ENCODE measurements at places on chromosomes 12 and 14.

- H3K4me3 ChIP-seq, result no peak overlapping the region
- DNase-seq, result no peak
- no peak overlapping the region for H3K27ac ChIP-seq
- no peaks in the 10 kb centered on the region for H3K27me3 ChIP-seq
Observed at GRCh38 chr14:100088226-100088625, 23.0 kb downstream of the EVL start.

DNA sequence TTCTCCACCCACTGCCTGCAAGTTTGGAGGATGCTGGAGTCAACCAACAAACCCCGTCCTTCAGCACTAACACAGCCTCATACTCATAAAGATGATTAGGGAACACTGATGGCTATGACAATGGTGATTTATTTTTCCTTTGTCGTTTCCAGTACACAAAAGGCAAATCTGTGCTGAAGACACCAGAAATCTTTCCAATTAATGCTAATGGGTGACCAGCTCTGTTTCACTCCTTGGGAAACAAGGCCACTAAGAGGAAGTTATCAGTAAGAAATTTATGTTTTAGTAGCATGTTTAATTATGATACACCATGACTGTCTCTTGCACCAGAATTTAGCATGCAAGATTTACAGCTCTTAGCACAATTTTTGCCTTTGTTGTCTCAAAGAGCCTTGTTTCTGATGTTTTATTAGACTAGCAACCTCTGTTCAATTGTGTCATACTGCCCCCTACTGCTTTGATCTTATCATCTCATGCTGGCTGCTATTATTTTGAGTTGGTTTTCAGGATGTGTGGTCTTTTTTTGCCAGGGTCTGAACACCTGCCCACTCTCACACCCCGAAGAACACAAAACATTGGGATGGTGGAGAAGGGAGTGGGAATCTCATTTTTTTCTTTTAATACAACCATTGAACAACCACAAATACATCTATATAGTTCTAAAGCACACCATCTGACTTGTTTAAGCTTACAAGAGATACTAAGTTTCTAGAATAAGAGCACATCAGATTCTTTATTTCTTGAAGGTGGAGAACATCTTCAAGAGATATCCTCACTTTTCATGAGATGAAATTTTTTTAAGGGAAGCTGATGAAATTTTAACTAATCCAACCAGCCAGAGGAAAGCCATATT, 160.9 kb downstream of the SPTSSA start:
- H3K36me3 ChIP-seq, result no peaks in the 10 kb centered on the region
- H3K27ac ChIP-seq, result no peak overlapping the region
- H3K27me3 ChIP-seq, result no peaks in the 10 kb centered on the region
- no peak overlapping the region for H3K4me3 ChIP-seq
- peak; percentile 77 for DNase-seq

GRCh38 chr12:105457026-105457425, 126.5 kb downstream of the C12orf75 start:
- no peak overlapping the region for H3K27ac ChIP-seq
- no peaks in the 10 kb centered on the region for H3K36me3 ChIP-seq
- no peak overlapping the region for H3K4me3 ChIP-seq
- no peaks in the 10 kb centered on the region for H3K27me3 ChIP-seq
- no peaks in the 10 kb centered on the region for H3K4me1 ChIP-seq
- DNase-seq, result no peak

DNA sequence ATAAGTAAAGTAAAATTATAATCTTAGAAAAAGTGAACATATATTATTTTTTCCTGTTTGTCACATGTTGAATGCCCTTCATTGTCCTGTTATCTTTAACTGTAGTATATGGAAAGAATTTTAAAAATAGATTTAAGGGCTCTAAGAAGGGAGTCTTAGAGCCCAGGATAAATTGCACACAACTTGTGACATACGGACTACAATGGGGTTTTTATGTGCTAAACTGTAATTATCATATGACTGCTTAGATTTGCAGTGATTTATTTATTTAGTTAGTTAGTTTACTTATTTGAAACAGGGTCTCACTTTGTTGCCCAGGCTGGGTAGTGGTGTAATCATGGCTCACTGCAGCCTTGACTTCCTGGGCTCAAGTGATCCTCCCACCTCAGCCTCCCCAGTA, 187.8 kb upstream of the HMGA2 start:
- no peaks in the 10 kb centered on the region for H3K36me3 ChIP-seq
- DNase-seq, result no peak
- no peaks in the 10 kb centered on the region for H3K27me3 ChIP-seq
- H3K4me1 ChIP-seq, result no peaks in the 10 kb centered on the region
- H3K4me3 ChIP-seq, result no peak overlapping the region

DNA sequence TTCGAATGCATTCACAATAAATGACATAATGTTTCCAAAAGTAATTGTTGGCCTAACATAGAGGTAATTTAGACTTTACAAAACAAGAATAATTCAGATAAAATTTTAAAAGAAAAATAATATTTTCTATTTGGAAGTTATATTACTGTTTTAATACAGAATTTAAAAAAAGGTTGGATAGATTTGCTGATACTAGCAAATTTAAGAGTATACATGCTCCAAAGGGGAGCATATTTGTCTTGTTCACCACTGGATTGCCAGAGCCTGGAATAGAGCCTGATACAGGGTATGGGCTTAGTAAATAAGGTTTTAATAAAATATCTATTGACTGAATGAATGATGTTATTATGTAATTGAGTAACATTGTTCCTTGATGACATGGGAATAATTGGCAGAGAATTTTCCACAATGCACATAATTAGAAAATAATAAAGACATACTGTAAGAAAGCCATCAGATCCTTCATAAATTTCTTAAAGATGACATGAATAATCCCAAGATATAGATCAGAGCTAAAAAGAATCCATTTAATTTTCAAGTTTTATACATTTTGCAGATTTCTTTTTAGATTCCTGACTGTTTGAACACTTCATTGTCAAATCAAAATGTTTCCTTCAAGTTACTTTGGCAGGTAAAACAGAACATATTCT, 305.3 kb downstream of the SLC6A15 start:
- H3K4me3 ChIP-seq, result no peak overlapping the region
- H3K27ac ChIP-seq, result no peak overlapping the region
- no peaks in the 10 kb centered on the region for H3K36me3 ChIP-seq
- no peak for DNase-seq
- H3K4me1 ChIP-seq, result no peaks in the 10 kb centered on the region

- no peaks in the 10 kb centered on the region for H3K4me1 ChIP-seq
- no peaks in the 10 kb centered on the region for H3K36me3 ChIP-seq
- no peak overlapping the region for H3K4me3 ChIP-seq
- no peak for DNase-seq
- H3K27me3 ChIP-seq, result no peaks in the 10 kb centered on the region
Observed at GRCh38 chr12:127469331-127469730, 797.6 kb upstream of the TMEM132C start.

DNA sequence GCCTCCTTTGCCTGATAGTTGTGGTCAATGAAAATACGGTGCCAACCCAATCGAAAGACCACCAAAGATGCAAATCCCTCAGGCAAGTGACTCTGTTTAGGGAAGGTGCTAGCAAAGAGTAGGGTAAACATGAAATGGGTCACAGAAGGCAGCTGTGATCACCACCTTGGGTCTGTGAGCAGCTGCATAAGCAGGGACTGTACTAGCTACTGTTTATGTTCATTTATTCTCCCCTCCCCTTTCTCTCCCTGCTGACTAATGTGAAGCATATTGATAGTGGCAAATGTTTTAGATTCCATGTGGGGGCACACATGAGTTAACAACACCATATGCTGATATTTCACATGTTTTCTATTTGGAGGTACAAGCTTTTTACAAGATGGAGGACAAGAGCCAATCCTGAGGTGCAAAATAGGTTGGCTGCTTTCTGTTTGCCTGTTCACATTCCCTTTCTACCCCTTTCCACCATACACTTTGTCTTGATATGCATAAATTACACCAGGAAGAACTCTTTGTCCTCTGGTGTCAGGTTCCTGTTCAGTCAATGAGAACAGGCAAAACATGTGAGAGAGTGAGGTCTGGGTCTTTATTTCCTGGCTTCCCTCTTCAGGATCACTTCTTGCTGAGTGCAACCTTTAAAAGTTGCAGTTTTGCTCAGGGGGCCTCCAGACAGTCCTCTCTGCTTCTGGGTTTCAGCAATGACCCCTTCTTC, 71.1 kb downstream of the AVPR1A start:
- no peak overlapping the region for H3K27ac ChIP-seq
- H3K4me1 ChIP-seq, result peaks cover 11% of the 10 kb centered on the region
- no peak for DNase-seq
- no peak overlapping the region for H3K4me3 ChIP-seq
- no peaks in the 10 kb centered on the region for H3K36me3 ChIP-seq
- H3K27me3 ChIP-seq, result no peaks in the 10 kb centered on the region

DNA sequence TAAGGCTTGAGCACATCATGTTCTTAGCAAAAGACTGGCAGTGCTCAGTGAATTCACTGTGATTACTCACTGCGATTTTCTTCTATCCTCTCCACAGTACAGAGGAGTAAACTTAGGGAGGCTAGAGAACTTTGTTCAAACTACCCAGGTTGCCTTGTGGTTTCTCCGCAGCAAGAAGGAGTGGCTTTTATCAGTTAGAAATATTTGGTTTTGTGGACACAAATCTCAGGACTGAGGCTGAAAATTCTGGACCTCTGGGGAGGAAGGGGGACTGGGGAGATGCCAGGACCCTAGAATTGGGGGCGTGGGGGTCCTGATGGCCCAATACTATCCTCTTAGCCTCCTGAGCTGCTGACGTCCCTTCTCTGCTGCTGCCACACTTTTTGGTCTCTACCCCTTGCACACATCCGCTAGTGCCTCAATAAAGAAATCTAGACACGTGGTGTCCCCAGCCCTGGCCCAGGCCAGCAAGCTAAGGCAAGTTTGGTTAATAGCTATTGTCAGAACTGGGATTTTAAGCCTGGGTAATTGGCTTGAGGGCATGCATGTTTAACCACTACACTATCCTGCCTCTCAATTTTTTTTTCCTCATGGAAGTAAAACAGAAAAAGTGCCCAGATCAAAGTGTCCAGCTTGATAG, 842 bp downstream of the OAS2 start:
- no peak for DNase-seq
- no peaks in the 10 kb centered on the region for H3K36me3 ChIP-seq

- H3K36me3 ChIP-seq, result no peaks in the 10 kb centered on the region
- H3K27ac ChIP-seq, result no peak overlapping the region
- peaks cover 32% of the 10 kb centered on the region for H3K27me3 ChIP-seq
Observed at GRCh38 chr12:75816897-75817296, 214.7 kb downstream of the PHLDA1 start.

DNA sequence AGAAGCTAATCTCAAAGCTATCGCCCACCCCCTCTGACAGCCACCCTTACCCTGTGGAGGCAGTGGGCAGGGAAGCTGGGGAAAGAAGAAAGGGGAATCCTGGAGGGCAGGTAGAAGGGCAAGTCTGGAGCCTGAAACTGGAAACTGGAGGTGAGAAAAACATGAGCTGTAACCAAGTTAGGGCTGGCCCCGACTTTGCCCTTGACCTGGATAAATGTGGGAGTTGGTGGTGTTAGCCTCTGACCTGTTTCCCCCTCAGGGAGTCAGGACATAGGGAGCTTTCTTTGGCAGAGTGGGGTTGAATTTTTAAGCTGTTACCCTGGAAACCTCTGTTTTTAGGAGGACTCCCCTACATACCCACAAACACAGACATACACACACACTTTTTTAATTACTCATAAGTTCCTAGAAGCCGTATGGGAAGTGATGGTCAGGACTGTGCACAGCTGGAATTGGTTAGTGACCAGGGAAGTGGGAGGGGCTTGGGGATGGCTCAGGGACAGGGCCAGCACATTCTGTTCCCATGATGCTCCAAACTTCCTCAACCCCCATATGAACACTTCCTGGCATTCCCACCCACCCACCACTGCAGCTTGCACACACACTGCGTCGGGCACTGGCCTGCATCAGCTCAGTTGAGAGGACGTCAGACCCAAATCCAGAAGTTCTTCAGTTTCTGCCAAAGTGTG, 5.0 kb upstream of the MMP19 start:
- no peaks in the 10 kb centered on the region for H3K36me3 ChIP-seq
- no peak overlapping the region for H3K4me3 ChIP-seq
- peaks cover 24% of the 10 kb centered on the region for H3K4me1 ChIP-seq
- H3K27ac ChIP-seq, result no peak overlapping the region

- no peaks in the 10 kb centered on the region for H3K36me3 ChIP-seq
- no peaks in the 10 kb centered on the region for H3K27me3 ChIP-seq
- H3K4me1 ChIP-seq, result no peaks in the 10 kb centered on the region
- no peak overlapping the region for H3K27ac ChIP-seq
- no peak overlapping the region for H3K4me3 ChIP-seq
Observed at GRCh38 chr12:75190846-75191245, 18.8 kb downstream of the KCNC2 start.

- no peak overlapping the region for H3K27ac ChIP-seq
- no peak overlapping the region for H3K4me3 ChIP-seq
- peaks cover 6% of the 10 kb centered on the region for H3K36me3 ChIP-seq
- no peaks in the 10 kb centered on the region for H3K27me3 ChIP-seq
- H3K4me1 ChIP-seq, result peaks cover 11% of the 10 kb centered on the region
Observed at GRCh38 chr14:50813544-50813863, 17.5 kb downstream of the NIN start.

- H3K27me3 ChIP-seq, result no peaks in the 10 kb centered on the region
- DNase-seq, result no peak
- no peaks in the 10 kb centered on the region for H3K36me3 ChIP-seq
- H3K4me3 ChIP-seq, result no peak overlapping the region
- H3K4me1 ChIP-seq, result no peaks in the 10 kb centered on the region
- H3K27ac ChIP-seq, result no peak overlapping the region
Observed at GRCh38 chr12:103441437-103442181, 54.2 kb downstream of the C12orf42 start.

GRCh38 chr12:54182086-54182485, 6.7 kb downstream of the SMUG1 start:
- no peak overlapping the region for H3K27ac ChIP-seq
- no peak overlapping the region for H3K4me3 ChIP-seq
- no peak for DNase-seq

GRCh38 chr12:57874166-57875108, 27.9 kb upstream of the CTDSP2 start:
- DNase-seq, result no peak
- H3K27me3 ChIP-seq, result no peaks in the 10 kb centered on the region
- no peak overlapping the region for H3K4me3 ChIP-seq
- peaks cover 5% of the 10 kb centered on the region for H3K4me1 ChIP-seq

GRCh38 chr12:27550653-27550975, 26.6 kb downstream of the PPFIBP1 start:
- H3K36me3 ChIP-seq, result no peaks in the 10 kb centered on the region
- H3K4me3 ChIP-seq, result no peak overlapping the region
- peaks cover 4% of the 10 kb centered on the region for H3K4me1 ChIP-seq
- no peak overlapping the region for H3K27ac ChIP-seq

DNA sequence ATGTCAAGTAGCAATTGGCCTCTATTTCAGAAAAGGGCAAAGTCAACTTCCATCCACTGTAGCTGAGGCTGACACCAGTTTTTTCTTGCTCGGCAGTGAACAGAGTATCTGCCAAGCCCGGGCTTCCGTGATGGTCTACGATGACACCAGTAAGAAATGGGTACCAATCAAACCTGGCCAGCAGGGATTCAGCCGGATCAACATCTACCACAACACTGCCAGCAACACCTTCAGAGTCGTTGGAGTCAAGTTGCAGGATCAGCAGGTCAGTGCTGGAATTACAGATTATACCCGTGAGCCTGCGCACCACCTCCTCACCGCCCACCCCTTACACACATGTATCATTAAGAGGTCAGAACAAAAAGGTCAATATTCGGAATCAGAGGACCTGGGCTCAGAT, 19.4 kb downstream of the EVL start:
- H3K4me1 ChIP-seq, result peaks cover 2% of the 10 kb centered on the region
- H3K36me3 ChIP-seq, result no peaks in the 10 kb centered on the region
- H3K27ac ChIP-seq, result no peak overlapping the region

Measured in neural progenitor cell (in vitro differentiated cells).